ENCODE measurements at places on chromosomes 4 and X.

- no peak for DNase-seq
Observed at GRCh38 chr4:8591114-8591513, 1.5 kb upstream of the CPZ start.

DNA sequence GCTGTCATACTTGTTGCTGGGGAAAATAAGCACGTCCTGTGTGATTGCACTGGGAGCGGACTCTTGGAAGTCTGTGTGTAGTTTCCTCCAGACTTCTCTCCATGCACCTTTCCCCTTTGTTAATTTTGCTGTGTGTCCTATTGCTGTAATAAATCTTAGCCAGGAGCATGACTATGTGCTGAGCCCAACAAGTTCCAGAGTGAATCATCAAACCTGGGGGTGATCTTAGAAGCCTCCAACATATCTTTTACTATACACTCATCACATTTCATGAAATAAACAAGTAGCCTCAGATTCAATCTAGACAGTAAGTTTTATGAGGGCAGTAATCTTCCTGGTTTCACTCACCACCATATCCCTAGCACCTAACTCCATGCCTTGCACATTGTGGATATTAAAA, 43.3 kb upstream of the FGF13 start:
- DNase-seq, result no peak

DNA sequence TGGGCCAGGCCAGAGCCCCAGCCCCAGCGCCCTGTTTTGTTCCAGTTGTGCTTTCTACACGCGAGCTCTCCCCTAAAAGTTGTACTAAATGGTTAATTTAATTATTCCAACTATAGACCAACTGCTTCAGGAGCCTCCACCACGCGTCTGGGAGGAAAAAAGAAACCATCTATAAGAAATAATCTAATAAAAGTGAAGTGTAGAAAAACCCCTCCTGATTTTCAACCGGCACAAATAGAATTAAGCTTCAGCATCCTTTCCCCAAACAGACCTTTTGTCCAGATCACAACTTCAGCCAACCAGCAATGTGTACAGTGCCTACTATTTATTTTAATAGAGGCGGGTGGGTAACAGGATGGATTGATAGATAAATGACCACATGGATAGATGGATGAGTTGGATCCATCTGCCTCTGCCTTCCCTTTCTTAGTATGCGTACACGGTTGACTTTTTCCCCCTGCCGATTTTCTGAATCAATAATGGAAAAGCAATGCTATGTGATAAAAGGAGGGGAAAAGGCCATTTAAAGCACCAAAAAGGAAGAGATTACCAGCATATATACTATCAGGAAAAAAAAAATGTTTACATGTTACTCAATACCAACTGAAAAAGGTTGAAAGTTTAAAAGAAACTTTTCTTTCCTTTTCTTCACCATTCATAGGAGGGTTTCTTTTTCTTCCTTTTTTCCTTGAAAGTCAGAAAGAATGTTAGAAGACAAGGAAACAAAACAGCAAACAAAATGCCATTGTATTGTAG, 3.7 kb upstream of the PHOX2B start:
- DNase-seq, result no peak

DNA sequence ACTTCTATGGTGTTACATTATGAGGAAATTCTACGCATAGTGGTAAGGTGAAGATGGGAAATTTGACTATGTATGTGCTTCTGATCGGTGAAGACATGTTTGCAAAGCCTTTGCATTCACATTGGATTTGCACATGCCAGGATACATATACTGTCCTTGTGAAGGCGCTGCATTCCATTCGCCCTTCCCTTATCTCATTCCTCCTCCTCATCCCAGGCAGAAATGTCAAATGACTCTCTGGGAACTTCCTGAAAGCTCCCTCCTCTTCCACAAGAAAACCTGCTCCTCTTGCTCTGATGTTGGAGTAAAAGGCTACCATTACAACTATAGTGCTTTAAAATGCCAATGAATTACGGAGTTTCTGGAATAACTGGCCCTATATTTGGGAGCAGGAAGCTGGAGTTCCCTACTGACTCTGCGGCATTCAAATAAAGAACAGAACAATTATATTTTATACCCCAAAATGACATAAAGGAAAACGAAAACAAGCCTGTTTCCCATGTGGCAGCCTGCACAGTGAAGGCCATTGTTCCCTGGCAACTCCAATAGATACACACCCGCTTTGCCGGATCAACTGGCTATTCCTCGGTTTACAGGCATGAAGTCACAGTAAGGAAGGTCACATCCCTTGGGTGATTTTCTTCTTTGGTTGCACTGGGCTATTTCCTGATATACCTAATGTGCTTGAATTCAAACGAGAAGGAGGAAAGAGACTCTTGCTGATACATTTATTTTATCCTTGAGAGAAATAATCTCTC, 84.5 kb downstream of the AREG start:
- DNase-seq, result no peak

- DNase-seq, result no peak
Observed at GRCh38 chr4:6983544-6984142, 59.5 kb upstream of the TADA2B start.

DNA sequence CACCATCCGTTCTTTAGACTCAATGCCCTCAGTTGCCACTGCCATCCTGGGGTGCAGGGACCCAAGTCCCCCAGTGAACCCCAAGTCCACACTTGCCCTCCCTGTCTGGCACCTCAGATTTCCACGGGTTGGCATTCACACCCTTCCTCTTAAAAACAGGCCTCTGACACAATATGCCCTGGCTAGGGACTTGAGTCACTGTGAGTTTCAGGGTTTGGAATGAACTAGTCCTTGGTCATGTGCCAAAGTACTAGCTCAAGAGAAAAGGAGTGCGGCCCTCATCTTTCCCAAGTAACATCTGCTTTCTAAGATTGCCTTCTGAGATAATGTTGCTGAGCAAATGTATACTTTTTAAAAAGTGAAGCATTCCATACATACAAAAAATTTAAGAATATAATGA, 134.0 kb downstream of the MID1 start:
- DNase-seq, result no peak

DNA sequence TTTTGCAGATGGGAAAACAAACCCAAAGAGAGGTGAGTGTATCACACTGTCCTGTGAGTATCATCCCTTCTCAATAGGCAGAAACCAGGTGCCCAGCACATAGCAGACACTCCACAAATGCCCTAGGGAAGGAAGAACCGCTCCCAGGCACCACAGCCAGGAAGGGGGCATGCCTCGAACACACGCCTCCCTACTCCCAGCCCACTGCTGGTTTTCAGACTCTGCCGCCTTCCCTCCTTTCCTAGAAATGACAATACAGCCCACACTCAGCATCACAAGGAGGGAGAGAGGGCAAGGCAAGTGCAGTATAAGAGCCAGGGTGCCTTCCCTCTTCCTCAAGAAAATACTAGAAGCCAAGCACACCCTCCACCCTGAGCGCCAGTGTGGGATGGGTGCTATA, 16.2 kb downstream of the JAKMIP1 start:
- DNase-seq, result no peak

GRCh38 chrX:72208126-72208800, 26.7 kb downstream of the PIN4 start:
- DNase-seq, result no peak

- no peak for DNase-seq
Observed at GRCh38 chr4:186920483-186920882, 196.8 kb upstream of the FAT1 start.

GRCh38 chr4:8644461-8644891, 51.9 kb downstream of the CPZ start:
- no peak for DNase-seq

- DNase-seq, result no peak
Observed at GRCh38 chrX:134683351-134684005, 25.2 kb upstream of the PLAC1 start.

- no peak for DNase-seq
Observed at GRCh38 chrX:154436983-154437752, at the start of gene GDI1. GDI1 (plus strand) TSS chrX:154437154; CDS start chrX:154437255, 101 bp downstream.

GRCh38 chrX:34238896-34239295, 106.8 kb upstream of the FAM47A start:
- no peak for DNase-seq
